ENCODE measurements at places on chromosomes 4 and X.

- no peak for DNase-seq
Measured at GRCh38 chr4:48370260-48371134, 29.2 kb downstream of the SLAIN2 start.

DNA sequence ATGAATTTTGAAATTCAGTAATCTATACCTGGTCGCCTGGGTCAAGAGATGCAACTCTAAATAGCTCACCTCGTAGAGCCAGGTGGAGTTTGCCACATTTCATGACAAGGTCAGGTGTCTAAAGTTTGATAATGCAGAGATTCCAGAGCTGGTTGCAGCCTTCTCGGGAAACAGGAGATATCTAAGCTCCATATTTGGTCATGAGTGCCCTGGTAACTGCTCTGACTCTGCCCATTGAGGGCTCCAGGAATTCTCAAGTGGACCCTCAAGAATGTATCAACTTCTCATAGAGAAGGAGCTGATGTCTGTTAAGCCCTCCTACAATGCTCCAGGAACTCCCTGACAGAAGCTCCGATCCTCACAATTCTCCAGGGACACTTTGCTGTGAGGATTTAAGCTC lies 33.2 kb upstream of the TSPAN5 start:
- no peak for DNase-seq

DNA sequence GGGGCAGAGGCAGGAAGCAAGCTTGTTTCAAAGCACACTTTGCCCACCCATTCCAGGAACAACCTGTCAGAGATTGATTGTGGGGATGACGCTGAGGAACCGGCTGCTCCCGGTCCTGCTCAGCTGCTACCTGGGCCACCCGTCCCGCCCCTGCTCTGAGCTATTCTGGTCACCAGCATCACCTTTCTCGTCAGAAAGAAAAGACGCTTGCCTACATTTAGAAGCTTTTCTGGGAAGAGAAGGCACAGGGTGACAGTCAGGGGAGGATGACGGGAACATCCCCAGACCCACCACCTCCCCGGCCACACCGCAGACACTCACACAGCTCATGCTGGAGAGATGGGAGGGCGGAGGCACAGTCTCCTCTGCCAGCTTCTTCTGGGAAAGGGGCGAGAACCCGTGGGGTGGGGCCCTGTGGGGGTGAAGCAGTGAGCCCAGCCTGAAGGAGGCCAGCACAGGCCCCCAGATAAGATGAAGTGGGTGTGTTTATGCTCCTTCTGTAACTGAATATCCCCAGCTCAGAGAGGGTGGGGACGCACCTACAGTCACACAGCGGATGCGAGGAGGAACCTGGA lies 81.8 kb downstream of the CPZ start:
- DNase-seq, result no peak

GRCh38 chr4:68591204-68591603 lies 15.1 kb upstream of the UGT2B17 start:
- no peak for DNase-seq

- DNase-seq, result no peak
Measured at GRCh38 chr4:75547647-75548387, 8.0 kb upstream of the ODAPH start.

GRCh38 chr4:10192331-10192730 lies 75.7 kb upstream of the WDR1 start:
- no peak for DNase-seq

Data from NCI-H1694 (cell line).